ENCODE measurements at places on chromosomes 2 and 18. TPM values are rescaled to one million over a fixed set of nuclear protein-coding genes. Genes with fewer than 3 reads are reported as not detected.

Gene MERTK
- total RNA-seq, result 3.3 TPM

Gene FAM228B
- total RNA-seq, result 21.0 TPM

Gene GPR55
- total RNA-seq, result not detected

DNA sequence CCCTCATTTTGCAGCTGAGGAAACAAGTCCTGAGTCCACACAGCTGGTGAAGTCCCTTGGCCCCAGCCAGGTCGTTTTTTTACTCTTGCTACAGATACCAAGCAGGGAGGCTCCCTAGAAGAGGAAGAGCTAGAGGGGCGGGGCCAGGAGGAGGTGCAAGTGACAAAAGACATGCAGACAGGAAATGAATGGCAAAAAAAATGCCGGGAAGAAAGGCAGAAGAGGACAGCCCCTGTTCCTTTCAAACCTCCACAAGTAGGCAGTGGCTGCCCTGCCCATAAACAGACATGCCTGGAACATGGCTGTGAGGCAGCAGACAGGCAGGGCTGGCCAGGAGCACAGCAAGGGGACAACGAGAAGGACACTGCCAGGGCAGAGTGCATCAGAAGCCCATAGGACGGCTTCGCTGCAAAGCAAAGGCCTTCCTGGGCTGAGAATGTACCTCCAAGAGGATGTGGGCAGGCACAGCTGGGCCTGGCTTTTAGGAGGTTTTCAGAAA is 108.7 kb downstream of the ZBTB7C start:
- no peak for DNase-seq

DNA sequence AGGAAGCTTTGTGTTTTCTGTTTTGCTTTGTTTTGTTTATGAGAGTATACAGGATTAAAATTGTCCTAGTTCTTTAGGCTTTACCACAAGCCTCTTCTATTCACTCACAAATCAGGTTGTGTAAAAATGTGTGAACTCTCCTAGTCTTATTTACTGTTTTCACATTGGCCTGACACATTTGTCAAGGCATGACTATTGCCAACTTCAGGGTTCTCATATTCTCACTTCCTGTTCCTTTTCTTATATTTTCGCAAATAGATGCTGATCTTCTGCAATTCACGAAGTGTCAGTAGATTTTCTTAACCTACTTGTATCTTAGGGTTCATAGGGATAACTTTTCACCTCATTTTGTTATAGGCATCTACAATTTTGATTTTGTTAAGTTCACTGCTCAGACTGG is 67.1 kb downstream of the CCDC102B start:
- no peak for DNase-seq

GRCh38 chr2:120596990-120597594 is 138.6 kb upstream of the GLI2 start:
- DNase-seq, result no peak

DNA sequence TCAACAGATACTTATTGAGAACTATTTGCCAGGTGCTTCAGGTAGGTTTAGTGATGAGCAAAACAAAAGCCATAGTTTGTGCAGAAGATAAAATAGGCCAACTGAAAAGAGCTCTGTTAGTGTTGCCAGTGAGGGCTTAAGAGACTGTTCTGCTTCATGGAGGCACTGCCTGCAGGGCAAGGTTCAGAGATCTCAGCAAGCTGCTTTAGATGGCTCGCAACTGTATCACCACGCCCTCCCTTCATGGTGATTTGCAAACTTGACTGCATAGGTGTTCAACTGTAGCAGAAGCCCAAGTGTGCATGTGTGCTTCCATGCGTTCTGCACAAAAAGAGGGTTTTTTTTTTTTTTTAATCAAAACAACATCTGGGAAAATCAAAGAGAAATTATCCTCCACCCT is 84.5 kb downstream of the RAPH1 start:
- DNase-seq, result no peak

DNA sequence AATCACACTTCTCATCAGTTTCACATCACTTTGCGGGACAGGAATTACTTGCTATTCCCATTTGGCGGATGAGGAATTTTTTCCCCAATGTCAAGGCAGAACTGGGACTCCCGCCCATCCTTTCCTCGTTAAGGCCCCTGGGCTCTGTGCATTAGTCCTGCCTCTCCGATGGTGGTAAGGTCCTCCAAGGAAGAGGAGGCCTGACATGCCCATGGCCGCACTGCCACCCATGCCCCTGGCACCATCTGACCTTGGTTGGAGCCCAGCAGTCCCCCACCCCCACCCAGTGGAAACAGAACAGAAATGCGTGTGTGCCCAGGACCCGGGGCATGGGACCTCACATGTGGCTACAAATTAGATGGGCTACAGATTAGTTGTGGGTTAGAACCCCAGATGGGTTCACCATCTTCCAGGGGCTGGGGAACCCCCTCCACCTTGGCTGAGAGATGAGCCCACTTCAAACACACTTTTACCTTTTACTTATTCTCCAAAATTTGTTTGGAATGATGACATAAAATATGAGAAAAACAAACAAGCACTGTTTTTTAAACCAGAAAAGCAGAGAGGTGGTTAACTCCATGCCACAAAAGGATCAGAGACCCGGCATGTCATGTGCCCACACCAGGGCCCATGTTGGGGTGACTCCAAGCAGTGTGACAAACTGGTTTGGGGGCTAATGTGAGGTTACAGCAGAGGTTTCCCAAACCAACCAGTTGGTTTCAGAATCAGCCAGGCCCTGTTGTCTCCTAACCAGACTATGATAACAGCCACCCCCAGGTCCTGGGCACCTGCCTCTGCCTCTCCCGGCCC is 11.0 kb upstream of the DUSP2 start:
- DNase-seq, result no peak

- no peak for DNase-seq
Measured at GRCh38 chr2:43612944-43613343, 17.1 kb upstream of the THADA start.

GRCh38 chr2:121638333-121638732 is 10.9 kb downstream of the CLASP1 start:
- no peak for DNase-seq
